ENCODE measurements at places on chromosomes 16 and 17.

- DNase-seq = peak; percentile 35
These were observed 40.7 kb downstream of the TBX4 start for GRCh38 chr17:61492759-61493526.

DNA sequence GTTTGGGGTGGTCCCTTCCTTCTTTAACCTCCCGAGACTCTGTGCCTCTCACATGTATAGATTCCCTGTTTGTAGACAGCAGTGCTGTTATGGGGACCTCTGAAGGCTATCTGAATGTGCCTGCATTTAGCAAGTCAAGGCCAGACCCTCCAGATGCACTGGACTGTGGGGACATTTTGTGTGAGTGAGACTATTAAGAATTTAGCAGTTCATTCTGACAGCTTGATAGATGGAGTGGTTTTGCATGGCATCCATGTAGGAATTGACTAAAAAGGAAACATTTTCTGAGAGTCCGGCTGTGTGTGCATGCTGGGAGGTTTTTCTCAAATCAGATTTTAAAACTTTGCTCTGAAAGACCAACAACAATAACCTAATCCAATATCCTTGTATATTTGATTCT lies 226.3 kb downstream of the MSI2 start:
- no peak for DNase-seq

DNA sequence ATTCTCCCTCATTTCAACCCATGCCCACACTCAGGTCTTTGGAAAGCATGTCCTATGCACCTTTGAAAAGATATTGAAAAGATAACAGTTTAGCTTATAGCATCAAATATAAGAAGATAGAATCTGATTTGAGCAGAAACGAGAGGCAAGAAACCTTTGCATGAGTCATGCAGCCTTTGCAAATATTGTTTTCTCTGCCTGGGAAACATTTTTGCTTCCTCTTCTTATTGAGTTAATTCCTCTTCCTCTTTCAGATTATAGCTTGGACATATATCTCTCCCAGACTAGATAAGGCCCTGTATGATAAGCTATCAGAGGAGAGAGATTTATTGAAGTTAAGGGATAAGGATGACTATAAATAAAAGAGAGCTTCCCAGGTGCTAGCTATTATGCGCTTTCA lies 46.1 kb upstream of the KCNJ2 start:
- no peak for DNase-seq

GRCh38 chr17:37259030-37259735 lies 116.6 kb upstream of the C17orf78 start:
- DNase-seq = no peak

GRCh38 chr17:78729641-78730040 lies 52.4 kb downstream of the CYTH1 start:
- DNase-seq = no peak

DNA sequence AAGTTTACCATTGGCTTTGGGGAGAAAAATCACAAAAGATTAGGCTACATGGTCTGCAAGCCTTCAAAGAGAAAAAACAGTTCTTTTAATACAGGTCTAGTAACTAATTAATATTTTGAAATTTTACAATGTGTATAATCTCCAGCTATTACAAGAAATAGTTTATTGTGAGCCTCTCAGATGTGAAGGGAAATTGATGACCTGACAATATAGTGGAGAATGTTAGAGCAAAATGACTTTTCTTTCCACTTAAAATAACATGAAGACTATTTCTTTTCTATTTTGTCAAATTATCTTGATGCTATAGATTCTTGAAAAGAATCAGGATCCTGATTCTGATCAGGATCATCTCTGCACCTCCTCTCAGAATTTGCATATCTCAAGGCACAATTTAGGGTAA lies 362.3 kb downstream of the PMP22 start:
- DNase-seq = no peak

DNA sequence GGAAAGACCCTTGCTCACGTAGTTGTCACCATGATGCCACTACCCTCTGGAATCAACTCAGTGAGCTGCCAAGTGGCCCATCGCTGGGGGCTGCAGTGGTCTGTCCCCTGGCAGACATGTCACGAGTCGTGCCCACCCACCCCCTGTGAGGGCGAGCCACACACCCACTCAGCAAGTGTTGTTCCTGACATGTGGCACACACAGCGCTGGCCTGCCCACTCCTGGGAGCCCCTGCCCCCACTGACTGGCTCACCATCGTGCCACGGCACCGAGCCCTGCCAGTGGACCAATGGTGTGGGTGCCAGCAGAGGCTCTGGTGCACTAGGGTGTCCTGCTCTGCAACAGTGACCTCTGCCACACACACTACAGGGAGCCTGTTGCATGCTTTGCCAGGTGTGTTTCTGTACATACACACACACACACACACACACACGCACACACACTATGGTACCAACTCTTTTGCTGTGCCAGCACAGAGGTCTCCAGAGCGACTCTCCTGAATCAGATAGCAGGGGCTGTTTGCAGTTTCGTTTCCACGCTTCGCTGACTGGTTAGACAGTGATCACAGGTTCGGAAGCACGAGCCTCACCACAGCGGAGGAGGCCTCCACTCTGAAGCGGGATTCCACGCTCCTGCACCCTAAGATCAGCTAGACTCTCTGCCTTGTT lies 7.7 kb downstream of the RTN4RL1 start:
- no peak for DNase-seq

DNA sequence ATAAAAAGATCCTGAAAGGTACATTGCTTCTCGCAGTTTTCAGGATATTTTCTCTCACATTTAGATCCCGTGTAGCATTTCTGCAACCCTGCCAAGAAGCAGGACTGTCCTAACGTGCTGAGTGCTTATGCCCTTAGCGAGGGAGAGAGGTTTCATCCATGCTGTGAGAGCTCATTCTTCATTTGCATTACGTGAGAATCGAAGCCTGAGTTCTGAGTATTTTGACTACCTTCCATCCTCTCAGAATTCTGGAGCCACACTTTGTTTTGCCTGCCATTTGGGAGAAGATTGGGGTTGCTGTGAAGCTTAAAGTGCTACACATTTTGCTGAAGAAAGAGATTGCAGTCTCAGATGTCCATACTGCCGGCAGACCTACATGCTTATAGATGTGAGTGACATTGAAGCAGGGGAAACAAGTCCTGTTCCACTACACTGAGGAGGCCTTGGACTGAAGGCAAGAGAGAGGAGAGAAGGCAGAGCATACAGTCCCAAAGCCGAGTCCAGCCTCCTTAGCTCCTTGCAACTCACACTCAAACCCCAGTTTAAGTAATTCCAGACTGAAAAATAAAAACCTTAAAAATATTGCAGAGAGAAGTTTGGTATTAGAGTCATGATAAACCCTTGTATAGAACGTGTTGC lies 183.0 kb downstream of the PRKCA start:
- no peak for DNase-seq

- peak; percentile 57 for DNase-seq
These were observed 98.9 kb downstream of the AATF start for GRCh38 chr17:37047631-37048104.

DNA sequence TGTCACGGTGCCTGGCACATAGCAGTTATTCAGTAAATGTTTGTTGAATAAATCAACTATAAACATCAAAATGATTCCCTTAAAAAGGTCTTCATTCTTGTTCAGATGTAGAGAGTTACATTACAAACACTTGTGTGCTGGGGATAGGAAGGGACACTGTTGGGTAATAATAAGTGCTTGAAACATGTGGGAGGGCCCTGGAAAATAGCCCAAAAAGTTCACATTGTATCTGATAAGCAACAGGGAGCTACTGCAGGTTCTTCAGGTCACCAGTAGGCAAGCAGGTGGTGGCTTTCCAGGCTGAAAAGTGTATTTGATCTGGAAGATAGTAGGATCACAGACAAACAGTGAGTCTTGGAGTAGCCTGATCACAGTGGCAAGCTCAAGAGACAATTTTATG lies 19.0 kb upstream of the ZNF652 start:
- DNase-seq = no peak

DNA sequence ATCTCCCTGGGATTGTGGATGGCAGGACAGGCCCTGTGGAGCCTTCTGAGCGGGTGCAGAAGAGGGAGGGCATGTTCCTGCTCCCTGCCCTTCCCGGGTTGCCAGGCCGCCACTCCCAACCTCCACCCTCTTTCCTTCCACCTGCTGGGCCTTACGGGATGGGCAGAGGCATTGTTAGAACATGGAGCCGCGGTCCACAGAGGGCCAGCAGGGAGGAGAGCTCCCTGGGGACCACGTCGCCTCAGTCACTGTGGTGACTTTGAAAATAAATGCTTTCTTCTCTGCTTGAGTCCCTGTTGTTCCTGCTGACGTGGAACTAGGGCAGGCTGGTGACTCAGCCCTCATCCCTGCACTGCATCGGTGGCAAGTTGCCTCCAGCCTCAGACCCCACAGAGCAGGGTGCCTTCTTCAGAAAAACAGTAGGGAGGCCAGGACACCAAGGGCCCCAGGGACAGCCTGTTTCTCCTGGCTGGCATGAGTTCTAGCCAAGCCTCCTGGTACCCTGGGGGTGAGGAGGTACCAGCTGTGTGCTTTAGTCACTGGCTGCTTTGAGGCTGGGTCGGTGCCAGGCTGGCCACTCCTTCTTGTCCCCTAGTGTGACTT lies 224.9 kb downstream of the SEC14L1 start:
- peak; percentile 75 for DNase-seq

GRCh38 chr16:50580180-50580798 lies 32.1 kb downstream of the NKD1 start:
- no peak for DNase-seq

DNA sequence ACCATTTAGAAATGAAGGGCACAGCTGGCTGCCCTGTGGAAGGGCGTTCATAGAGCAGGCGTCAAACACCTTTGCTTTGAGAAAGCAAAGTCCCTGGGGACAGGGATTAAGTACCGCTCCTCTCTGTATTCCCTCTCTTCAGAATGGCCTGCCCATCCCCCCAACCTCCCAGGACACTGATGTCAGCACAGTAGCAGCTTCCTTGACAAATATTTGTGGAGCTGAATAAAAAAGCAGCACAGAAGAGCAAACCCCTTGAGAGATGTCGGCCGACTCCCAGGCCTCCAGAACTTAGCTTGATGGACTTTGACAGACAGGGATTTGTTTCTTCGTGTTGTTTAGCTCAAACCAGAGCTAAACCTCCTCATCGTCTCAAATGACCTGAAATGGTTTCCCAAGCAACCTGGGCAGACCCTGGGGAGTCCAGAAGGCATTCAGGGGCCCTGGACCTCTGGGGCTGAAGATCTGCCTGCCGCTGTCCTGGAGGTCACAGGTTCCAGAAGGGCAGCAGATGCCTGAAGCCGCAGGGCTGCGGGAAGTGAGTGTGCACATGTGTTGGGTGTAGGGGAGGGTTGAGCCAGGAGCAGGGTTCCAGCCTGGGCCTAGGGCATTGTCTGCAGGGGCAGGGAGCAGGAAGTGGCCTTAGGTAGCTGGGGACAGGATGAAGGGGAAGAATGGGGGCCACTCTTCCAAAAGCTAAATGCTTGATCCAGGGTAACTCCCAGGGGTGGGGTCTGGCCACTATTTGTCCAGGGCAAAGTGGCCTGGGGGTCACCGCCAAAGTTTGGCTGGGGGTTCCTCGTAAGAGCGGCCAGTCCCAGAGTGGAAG lies 42.3 kb upstream of the NKD1 start:
- no peak for DNase-seq

- no peak for DNase-seq
These were observed 28.2 kb downstream of the ADAMTS18 start for GRCh38 chr16:77406680-77407079.

GRCh38 chr16:79211586-79211985 lies 389.0 kb downstream of the MAF start:
- no peak for DNase-seq

GRCh38 chr17:77720946-77721845 lies 237.3 kb upstream of the TNRC6C start:
- no peak for DNase-seq

- peak; percentile 34 for DNase-seq
These were observed 24.2 kb downstream of the KLHL36 start for GRCh38 chr16:84672276-84673202.

DNA sequence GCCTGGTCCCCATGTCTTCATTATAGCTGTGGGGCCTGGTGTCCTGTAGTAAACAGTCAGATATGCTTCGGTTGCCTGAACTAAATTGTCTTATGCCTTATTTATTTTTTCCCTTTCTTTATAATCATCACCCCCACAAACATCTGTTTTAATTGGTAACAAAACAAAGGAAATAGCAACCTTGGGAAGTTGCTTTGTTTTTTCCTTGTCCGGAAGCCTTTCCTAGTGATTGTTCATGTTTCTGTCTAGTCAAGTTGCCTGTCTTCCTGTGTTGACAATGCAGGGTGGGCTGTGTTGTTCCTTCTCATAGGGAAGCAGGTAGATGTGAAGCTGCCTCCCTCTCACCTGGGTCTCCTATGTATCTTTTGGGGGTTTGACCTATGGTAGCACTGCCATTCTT lies 16.7 kb downstream of the PGS1 start:
- no peak for DNase-seq

DNA sequence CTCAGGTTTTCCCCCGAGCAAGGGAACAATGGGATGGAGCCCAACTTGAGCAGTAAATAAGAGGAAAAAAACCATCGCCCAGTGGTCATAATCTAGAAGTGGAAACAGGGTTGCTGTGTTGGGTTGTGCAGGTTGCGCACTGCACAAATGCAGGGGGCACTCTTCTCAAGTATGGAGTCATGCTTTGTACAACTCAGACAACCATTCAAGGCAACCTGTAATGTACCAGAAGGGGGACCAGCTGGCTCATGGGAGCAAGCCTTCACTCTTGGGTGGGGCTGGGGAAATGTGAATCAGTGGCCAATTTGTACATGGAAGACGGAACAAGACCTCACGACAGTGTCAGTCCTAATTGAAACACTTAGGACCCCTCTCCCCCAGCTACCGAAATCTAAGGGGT lies 23.9 kb upstream of the LITAF start:
- no peak for DNase-seq

DNA sequence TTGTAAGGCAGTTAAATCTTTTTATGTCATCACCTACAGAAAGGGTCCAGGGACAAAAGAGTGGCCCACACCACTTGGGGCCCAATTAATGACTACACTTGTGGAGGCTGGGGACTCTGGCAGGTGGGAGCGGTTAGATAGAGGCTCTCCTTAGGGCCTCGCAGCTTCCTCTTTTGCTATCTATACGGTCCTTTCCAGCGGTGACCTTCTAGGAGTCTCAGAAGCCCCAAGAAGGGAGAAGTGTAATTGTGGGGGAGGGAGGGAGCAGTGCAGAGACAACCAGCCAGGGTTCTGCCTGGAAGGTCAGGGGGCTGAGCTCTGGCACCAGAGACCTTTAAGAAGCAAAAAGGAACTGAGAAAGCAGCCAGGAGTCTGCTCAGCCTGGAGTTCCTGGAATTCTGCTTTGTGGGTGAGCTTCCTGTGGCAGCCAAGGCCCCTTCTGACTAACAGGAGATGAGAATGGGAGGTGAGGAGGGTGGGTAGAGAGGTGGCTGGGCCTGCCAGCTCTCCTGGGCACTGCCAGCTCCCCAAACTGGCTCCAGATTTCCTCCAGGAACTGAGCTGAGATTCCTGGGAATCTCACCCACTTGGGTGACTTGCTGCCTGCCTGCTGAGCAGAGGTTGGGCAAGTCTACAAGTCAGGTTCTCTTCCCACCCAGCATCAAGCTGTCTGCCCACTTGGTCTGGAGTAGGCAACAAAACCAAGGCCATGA lies 16.3 kb upstream of the MAP3K14 start:
- DNase-seq = no peak

Measured in GM04504 (cell line).